Mesothelial cell of epicardium (in vitro differentiated cells): ENCODE measurements at places on chromosomes 5 and 9.

DNA sequence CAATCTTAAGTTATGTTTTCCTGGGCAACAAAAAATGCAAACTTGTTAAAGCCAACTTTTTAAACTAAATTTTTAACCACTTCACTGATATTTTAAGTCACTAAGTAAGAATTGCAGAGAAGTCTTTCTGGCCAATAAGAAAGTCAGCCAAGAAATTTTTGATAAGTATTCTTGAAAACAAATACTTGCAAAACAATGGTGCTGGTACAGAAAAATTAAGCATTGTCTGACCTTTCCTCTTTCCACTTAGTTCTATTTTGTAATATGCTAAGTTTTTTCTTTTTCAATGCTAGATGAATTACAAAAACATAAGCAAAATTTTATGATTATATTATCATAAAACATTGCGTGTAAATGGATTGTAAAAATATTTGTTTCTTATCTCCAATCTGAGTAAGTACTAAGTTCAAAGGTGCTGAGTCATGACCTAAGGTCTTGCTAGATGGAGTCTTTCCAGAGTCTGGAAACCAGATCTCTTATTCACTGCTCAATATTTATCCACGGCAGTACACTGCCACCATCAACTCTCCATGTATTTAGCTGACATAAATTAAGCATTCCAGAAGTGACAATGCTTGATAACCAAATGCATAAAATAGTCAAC lies 139.7 kb downstream of the MEF2C start:
- H3K27ac ChIP-seq = no peak overlapping the region
- H3K4me1 ChIP-seq = peaks cover 4% of the 10 kb centered on the region
- H3K36me3 ChIP-seq = peaks cover 2% of the 10 kb centered on the region

GRCh38 chr9:131833083-131833482 lies 93.2 kb upstream of the RAPGEF1 start:
- no peaks in the 10 kb centered on the region for H3K4me1 ChIP-seq
- no peak overlapping the region for H3K27ac ChIP-seq
- no peak for DNase-seq
- H3K4me3 ChIP-seq = no peak overlapping the region
- peaks cover 5% of the 10 kb centered on the region for H3K27me3 ChIP-seq

GRCh38 chr5:126363658-126364057 lies 59.6 kb upstream of the GRAMD2B start:
- H3K36me3 ChIP-seq = no peaks in the 10 kb centered on the region
- no peak overlapping the region for H3K4me3 ChIP-seq
- H3K27ac ChIP-seq = no peak overlapping the region
- H3K4me1 ChIP-seq = peaks cover 31% of the 10 kb centered on the region
- H3K27me3 ChIP-seq = no peaks in the 10 kb centered on the region

DNA sequence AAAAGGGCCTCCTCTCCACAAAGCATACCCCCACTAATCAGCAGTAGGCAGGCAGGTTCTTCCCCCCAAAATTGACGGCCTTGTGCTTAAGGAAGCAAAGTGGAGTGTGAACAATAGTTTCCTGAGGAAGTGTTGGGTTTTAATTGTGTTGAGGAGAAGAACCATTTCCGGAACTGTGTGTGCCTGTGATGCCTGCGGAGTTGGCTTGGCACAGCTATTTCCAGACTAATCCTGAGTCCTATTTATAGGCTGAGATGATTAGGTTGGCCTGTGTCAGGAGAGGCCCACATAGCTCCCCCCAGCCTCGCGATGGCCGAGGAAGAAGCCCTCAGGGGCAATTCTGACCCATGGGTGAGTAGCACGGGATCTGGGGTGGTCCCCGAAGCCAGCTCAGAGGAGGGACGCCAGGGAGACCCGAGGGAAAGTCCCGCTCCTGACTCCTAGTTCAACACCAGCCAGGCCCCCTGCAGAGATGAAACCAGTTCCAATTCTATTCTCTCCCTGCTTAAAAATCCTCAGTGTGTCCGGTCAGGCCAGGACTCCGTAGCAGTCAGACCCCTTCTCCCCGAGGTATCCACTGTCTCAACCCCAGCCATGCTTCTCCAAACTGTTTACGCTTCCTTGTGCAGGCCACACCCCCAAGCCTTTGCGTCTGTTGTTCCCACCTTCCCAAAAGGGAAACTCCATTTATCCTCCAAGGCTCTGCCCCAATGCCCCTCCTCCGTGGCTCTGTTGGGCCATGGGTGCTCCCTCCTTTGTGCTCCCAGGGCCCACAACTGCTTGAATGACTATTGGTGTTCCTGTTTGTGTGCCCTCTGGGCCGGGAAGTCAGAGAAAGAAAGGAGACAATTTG lies 18.1 kb downstream of the GSN start:
- H3K4me1 ChIP-seq = peaks cover 69% of the 10 kb centered on the region
- no peak for DNase-seq
- H3K4me3 ChIP-seq = no peak overlapping the region
- H3K27me3 ChIP-seq = no peaks in the 10 kb centered on the region

DNA sequence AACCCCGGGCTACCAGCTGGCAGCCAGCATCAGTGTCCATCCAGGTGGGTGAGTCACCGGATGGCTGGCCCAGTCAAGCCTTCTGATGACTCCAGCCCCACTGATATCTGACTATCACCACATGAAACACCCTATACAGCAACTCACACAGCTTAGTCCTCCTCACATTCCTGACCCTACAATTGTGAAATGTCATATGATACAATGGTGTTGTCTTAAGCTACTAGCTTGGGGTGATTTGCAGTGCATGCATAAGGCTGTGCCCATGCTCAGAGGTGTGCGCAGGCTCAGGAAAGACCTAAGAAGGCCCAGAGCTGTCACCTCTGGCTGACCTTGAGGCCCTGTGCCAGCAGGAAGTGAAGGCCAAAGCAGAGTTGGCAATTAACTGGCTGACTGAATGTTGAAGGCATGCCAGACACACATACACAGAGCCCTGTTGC lies 21.5 kb upstream of the SEMA4D start:
- no peaks in the 10 kb centered on the region for H3K27me3 ChIP-seq
- no peak for DNase-seq
- H3K36me3 ChIP-seq = no peaks in the 10 kb centered on the region

DNA sequence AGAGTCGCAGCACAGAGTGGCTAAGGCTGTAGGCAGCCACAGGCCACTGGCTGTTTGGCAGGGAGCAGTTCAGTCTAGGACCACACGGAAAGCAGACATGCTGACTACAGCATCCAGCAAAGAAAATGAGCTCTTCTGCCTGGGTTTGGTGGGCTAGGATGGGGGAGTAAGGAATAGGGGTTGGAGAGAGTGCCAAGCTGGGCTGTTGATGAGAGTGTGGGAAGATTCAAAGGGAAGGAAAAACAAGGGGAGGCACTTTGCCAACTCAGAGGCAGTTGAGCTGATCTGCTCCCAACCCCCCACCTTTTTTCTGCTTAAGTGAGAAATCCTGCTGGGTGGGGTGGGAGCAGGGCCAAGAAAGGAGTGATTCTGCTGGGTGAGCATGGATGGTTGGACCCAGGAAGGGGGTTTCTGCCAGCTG lies 35.9 kb downstream of the SVEP1 start:
- no peak for DNase-seq
- peaks cover 4% of the 10 kb centered on the region for H3K36me3 ChIP-seq
- no peak overlapping the region for H3K27ac ChIP-seq
- peaks cover 14% of the 10 kb centered on the region for H3K4me1 ChIP-seq
- H3K27me3 ChIP-seq = no peaks in the 10 kb centered on the region

GRCh38 chr5:14706615-14707021 lies 42.1 kb downstream of the OTULIN start:
- H3K27ac ChIP-seq = no peak overlapping the region
- DNase-seq = no peak
- peaks cover 2% of the 10 kb centered on the region for H3K4me1 ChIP-seq
- H3K4me3 ChIP-seq = no peak overlapping the region
- no peaks in the 10 kb centered on the region for H3K27me3 ChIP-seq

GRCh38 chr5:181263633-181264032 lies 2.7 kb upstream of the TRIM52 start:
- H3K36me3 ChIP-seq = peaks cover 11% of the 10 kb centered on the region
- no peak overlapping the region for H3K27ac ChIP-seq
- H3K27me3 ChIP-seq = no peaks in the 10 kb centered on the region
- H3K4me3 ChIP-seq = peak overlapping the region; percentile 100
